ENCODE measurements at places on chromosomes 1 and 21.

DNA sequence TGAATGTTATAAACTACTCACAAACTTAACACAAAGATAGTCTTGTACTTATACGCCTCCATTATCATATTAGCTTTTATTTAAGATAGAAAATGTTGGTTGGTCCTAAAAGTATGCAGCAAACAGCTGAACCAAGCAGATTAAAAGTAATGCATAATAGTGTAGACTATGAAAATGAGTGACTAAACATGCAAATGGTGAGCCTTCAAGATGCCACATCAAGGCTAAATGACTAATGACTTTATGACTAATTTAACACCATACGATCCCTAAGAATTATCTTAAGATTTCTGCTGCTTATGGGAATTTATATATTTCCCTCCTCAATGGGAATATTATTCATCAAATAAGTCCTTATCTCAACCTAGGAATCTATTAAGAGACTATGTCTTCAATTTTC lies 4.6 kb downstream of the GPATCH2 start:
- no peak for DNase-seq

DNA sequence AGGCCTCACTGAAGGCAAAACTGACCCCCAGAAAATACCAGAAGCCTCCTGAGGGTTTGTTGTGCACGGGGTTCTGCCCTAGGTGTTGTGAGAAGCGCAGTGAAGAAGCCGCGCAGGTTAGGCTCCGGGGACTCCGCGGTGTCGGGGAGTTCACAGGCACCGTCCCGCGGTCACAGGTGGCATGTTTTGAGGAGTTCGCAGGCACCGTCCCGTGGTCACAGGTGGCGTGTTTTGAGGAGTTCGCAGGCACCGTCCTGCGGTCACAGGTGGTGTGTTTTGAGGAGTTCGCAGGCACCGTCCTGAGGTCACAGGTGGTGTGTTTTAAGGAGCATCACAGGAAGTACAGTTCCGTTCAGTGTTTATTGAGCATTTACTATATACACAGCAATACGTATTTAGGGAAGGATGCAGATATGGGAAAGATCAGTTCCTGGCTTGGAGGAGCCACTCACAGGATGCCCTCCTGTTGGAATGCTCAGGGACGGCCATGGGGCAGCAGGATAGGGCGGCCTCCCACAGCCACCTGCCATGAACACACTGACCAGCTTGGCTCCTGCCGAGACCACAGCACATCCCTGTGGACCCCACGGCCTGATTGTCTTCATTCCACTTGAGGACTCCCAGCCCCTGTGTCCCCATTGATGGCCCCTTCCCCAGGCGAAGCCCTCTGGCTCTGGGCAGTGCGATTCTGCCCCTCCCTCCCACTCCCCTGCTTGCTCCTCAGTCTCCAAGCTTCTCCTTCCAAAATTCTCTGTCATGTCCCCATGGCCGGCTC lies 86.0 kb upstream of the VAMP3 start:
- DNase-seq: no peak

GRCh38 chr1:28480308-28480707 lies 25.5 kb upstream of the RCC1 start:
- no peak for DNase-seq

DNA sequence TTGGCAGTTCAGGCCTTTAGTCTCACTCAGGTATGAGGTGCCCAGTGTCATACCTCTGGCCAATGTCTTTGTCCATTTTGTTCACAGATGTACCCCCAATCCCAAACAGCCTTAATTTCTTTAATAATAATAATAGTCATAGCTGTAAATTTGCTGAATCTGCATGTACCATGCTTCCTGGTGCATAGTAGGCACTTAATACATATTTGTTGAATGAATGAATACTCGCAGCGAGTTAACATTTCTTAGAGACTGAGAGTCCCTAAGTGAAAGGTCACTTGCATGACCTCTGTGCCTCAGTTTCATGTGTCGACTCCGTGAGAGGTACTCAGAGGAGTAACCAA lies 12.5 kb downstream of the ALPL start:
- DNase-seq: no peak

DNA sequence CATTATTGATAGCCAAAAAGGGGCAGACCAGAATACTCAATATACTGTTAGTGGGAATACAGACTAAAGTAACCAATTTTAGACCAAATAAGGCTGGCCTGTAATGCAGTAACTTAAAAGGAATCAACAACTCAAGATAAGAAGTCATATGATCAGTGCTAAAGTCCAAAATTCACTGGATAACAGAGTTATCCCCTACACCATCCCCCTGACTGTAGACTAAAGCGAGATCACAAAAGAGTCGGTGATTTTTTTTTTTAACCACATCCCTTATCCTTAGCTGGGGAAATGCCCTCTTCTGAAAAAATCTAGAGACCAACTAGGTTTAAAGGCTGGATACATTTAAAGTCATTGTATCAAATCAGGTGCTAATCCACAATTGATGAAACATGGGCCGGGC lies 7.7 kb downstream of the UBR4 start:
- no peak for DNase-seq

DNA sequence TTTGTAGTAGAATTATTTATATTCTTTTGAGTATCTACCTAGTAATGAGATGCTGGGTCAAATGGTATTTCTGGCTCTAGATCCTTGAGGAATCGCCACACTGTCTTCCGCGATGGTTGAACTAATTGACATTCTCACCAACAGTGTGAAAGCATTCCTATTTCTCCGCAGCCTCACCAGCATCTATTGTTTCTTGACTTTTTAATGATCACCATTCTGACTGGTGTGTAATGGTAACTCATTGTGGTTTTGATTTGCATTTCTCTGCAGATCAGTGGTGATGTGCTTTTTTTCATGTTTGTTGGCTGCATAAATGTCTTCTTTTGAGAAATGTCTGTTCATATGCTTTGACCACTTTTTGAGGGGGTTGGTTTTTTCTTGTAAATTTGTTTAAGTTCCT lies 15.3 kb upstream of the IL23R start:
- no peak for DNase-seq

Data from NAMALWA (cell line).